ENCODE measurements at places on chromosomes 6 and 20.

DNA sequence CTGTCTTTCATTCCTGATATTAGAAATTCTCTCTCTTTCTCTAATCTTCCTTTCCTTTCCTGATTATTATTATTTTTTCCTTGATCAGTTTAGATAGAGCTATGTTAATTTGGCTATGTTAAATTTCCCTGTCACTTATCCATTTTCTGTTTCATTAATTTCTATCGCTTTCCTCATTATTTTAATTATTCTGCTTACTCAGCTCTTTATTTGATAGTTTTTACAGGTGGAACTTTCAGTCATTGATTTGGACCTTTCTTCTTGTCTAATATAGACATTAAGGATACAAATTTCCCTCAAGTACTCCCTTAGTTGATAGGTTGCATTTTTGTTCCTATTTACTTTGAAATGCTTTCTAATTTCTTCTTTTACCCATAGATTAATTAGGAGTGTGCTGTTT lies 442.3 kb downstream of the CDH26 start:
- DNase-seq, result no peak

DNA sequence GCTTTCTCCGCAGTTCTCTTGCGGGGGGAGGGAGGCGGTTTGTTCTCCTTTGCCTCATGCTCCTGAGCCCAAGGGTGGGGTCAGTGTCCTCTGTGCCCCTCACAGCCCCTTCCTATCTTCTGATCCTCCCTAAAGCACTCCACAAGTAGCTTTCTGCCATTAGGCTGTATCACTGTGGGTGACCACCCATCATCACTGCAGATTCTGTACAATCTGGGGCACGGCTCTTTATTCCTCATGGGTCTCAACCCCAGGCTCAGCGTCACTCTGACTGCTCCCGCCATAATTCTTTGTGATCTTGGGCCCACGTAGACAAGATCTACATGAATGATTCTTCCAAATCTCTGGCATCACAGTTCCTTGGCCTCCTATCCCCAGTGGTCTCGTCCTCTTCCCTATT lies 10.5 kb downstream of the NCR2 start:
- DNase-seq, result no peak

GRCh38 chr20:42516692-42517091 lies 673.0 kb downstream of the PTPRT start:
- no peak for DNase-seq

- no peak for DNase-seq
These were observed 16.8 kb downstream of the DAAM2 start for GRCh38 chr6:39808964-39809363.

GRCh38 chr6:146896062-146896813 lies 297.5 kb downstream of the ADGB start:
- DNase-seq, result no peak

- DNase-seq, result no peak
These were observed 16.0 kb upstream of the NKX2-2 start for GRCh38 chr20:21529863-21530262.
